ENCODE measurements at places on chromosomes 1 and 21.

GRCh38 chr21:46570119-46570518 is 34.8 kb downstream of the S100B start:
- no peak for DNase-seq

DNA sequence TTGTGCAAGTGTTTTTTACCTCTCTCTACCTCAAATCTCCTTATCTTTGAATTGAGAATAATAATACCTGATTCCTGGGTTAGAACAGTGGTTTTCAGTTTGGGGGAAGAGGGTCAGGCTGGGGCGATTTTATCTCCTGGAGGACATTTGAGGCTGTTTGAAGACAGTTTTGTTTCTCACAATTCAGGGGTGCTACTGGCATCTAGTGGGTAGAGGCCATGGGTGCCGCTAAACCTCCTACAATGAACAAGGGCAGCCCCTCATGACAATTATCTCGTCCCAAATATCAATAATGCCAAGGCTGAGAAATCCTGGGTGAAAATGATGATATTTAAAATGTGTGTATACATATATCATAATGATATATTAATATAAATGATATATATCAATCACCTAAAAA is 139.1 kb upstream of the USH2A start:
- peak; percentile 14 for DNase-seq

DNA sequence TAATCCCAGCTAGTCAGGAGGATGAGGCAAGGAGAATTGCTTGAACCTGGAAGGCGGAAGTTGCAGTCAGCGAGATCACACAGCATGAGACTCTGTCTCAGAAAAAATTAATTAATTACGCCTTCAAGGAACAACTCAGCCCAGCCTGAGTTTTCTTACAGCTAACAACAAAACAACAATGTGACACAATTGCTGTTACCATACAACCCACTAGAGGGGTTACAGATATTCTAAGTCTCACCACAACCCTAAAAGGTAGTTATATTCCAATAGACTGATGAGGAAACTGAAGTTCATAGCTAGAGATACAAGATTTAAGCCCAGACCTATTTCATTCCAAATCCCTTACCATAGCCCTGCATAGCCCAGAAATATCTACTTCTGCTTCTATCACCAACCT is 2.9 kb upstream of the LRRC8C start:
- DNase-seq, result no peak

DNA sequence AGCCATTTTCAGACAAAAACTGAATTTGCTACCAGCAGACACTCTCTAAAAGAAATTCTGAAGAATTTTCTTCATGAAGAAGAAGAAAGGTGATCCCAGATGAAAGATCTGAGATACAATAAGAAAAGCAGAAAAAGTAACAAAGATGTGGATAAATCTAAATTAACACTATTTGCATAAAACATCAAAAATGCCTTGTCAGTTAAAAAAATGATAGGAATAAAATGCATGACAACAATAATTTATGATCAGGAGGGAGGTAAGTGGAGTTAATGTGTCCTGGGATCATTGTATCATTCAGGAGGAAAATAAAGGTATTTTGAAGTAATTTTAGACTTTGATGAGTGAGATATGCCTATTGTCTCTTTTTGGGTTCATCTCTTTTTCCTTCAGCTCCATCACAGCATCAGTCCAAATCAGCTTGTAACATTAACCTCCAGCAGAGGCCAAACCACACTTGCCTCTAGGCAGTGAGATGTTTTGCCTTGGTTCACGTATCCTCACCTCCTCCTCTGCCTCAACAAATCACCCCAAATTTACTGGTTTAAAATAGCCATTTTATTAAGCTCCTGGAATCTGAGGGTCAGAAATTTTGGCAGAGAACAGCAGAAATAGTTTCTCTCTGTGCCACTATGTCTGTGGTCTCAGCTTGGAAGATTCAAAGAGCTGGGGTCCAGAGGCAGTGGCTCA is 76.9 kb upstream of the HIVEP3 start:
- peak; percentile 44 for DNase-seq

DNA sequence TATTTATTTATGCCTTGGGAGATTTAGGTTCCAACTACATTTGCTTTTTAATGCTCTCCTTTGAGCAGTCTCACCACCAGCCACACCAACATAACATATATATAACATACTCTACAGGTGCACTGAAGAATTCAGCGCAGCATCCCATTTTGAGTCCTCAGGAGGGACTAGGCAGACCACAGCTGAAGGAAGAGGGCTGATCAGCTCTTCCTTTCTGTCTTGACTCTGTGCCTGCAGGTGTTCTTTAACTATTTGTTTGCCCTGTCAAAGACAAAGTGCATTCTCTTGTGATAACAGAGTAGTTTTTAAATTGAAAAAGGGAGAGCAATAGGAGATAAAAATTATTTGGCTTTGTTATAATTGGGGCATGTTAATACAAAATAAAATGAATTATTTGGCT is 17.0 kb downstream of the HIPK1 start:
- no peak for DNase-seq

DNA sequence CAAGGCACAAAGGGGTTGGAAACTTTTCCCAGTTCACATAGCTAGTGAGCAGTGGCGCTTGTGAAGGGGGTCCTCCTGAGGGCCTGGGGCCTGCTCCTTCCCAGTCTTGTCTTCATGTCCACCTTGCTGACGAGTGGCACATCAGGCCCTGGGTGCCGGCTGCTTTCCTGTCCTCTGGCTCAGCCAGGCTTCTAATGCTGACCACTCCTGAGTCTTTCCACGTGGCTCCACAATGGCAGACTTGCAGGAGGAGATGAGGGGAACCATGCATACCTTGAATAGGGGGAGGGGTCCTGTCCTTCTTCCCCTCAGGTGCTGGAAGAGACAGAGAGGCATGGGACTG is 38.7 kb downstream of the MAPKAPK2 start:
- DNase-seq, result no peak

- peak; percentile 37 for DNase-seq
Measured at GRCh38 chr21:41481191-41481590, 26.8 kb downstream of the TMPRSS2 start.

- DNase-seq, result no peak
Measured at GRCh38 chr21:29892379-29892778, 47.4 kb downstream of the GRIK1 start.

- DNase-seq, result no peak
Measured at GRCh38 chr1:110428946-110429345, 21.5 kb upstream of the LAMTOR5 start.

DNA sequence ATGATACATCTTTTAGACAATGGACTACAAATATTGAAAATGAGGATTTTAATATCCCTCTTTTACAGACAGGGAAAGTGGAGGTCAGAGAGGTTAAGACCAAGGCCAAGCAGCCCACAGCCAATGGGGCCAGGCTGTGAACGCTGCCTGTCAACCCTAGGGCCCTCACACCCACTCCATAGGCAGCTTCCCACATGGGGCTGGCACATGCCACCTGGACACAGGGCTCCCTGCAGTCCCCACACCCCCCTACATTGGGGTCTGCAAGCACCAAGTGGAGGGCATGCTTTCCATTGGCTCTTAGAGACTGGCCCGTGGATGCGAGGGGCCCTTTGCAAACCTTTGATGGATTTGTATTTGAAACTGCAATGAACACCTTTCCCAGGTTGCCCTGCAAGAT is 348.5 kb upstream of the VAMP3 start:
- DNase-seq, result no peak

- DNase-seq, result no peak
Measured at GRCh38 chr1:7209336-7209735, 424.1 kb downstream of the CAMTA1 start.

DNA sequence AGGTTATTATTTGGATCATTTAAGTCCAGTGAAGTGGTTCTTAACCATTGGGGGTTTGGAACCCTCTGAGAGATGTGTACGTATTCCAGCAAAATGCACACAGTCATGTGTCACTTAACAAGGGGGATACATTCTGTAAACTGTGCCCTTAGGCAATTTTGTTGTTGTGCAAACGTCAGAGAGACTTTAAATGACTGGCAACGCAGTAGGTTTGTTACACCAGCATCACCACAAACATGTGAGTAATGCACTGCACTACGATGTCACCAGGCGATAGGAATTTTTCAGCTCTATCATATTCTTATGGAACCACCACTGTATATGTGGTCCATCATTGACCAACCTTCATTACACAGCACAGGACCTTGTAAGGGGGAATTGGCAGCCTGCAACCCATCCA is 11.9 kb downstream of the AHCYL1 start:
- DNase-seq, result peak; percentile 86

- DNase-seq, result peak; percentile 15
Measured at GRCh38 chr1:100443811-100444571, 91.7 kb downstream of the CDC14A start.

All from EH (cell line).